ENCODE measurements at places on chromosomes 4 and X. TPM values are rescaled to one million over a fixed set of nuclear protein-coding genes. Genes with fewer than 3 reads are reported as not detected.

The ARSJ gene
- polyA plus RNA-seq = 11.3 TPM

The CXorf65 gene
- polyA plus RNA-seq = 1.1 TPM

The GAGE12J gene
- not detected for polyA plus RNA-seq

The STBD1 gene
- 15.0 TPM for polyA plus RNA-seq

The MND1 gene
- polyA plus RNA-seq = 6.8 TPM

The PCDH11X gene
- polyA plus RNA-seq = 0.01 TPM

The FAM9B gene
- 0.15 TPM for polyA plus RNA-seq

The FGFBP2 gene
- polyA plus RNA-seq = 0.39 TPM

The ZNF141 gene
- 25.1 TPM for polyA plus RNA-seq

The GLRB gene
- polyA plus RNA-seq = 3.6 TPM

The AKAP4 gene
- 0.07 TPM for polyA plus RNA-seq

DNA sequence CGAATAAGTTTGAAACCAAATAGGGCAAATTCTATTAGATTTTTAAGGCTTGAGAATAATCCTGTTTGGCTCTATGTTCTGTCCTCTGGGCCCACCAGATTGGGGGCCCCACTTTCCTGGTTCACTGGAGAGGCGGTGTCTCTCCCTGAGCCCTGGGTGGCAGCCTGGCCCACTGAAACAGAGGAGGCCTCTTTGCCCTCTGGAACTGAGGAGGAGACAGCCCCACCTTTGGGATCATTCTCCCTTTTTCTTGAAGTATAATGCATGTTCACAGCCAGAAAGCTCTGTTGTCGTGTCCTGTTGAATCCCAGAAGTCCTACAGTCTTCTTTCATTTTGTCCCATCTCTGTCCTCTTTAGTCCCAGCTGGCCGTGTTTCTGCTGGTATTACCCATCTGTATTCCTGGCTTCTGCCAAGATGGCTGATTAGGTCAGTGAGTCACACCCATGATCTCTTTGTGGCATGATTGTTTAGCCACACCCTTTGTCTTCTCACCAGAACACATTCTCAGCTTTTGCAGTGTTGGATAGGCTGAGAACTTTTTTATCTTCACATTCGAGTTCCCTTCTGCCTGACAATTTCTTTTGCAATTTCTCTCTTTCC lies 8.1 kb upstream of the TBC1D25 start:
- no peak for DNase-seq

GRCh38 chrX:123728016-123728415 lies 4.8 kb downstream of the THOC2 start:
- no peak for DNase-seq

- no peak for DNase-seq
These were observed 235.1 kb upstream of the SPOCK3 start for GRCh38 chr4:167469436-167469835.

GRCh38 chrX:16444353-16444752 lies 205.6 kb upstream of the S100G start:
- DNase-seq = no peak

- no peak for DNase-seq
These were observed 32.9 kb upstream of the DCX start for GRCh38 chrX:111444881-111445280.

DNA sequence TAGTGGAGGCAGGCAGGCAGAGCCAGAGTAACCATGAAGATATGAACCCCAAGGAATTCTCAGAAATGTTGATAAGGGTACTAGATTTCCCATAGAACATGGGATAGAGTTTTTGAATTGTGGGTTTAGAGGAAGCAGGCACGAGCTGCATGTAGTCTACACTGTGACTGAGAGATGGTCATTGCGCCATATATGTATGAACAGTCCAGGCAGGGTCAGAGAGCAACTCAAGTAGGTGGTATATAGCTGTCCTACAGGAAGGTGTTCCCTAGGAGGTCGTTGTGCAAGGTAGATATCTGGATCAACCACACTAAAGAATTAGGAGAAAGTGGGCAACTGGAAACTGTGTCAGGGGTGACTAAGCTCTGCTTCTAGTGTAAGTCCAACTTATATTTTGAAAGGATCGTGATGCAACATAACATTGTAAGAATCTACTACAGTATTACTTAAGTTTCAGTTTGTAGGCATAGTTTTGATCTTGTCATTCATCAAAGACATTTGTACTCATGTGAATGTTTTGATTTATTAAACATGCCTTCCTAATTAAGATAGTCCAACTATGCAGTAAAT lies 94.6 kb downstream of the HPGD start:
- no peak for DNase-seq

DNA sequence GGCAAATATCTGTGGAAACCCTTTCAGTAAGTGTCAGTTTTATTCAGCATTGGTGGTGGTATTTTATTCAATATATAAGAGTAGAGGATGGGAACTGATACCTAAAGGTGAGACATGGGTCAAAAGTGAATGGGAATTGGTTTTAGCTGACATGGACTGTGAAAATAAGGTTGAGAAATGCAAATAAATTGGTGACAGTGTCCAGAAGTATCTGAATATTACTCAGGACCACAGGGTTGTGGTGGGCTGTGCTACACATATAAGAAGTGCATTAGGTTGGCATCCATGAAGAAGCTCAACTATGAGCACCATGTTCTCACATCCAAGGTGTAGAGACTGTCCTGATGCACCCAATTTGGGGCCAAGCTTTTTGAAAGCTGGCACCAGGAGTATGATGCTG lies 45.0 kb downstream of the ETDC start:
- DNase-seq = no peak

GRCh38 chr4:183399616-183400015 lies 44.8 kb upstream of the CDKN2AIP start:
- no peak for DNase-seq

DNA sequence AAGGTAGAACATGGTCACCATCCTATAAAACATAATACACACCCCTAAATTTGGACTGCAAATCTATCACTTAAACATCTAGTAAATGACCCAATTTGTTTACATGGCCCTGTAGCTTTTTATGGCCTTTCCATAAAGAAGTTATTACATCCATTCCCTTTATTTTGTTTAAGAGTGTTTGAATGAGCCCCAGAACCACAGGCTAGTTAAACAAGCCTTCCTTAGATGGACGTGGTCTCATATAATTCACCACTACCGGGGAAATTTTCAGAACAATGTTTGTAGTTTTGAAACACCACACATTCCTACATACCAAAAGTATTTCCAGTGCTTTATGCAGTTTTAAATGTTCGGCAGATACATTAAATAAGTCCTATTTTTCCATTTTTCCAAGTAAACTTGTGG lies 12.3 kb downstream of the PDGFC start:
- DNase-seq = no peak

GRCh38 chrX:112865464-112866025 lies 24.9 kb upstream of the AMOT start:
- DNase-seq = no peak

- no peak for DNase-seq
These were observed 66.5 kb upstream of the MAGEB18 start for GRCh38 chrX:26071618-26072017.

GRCh38 chr4:4350909-4351308 lies 36.0 kb upstream of the NSG1 start:
- no peak for DNase-seq

DNA sequence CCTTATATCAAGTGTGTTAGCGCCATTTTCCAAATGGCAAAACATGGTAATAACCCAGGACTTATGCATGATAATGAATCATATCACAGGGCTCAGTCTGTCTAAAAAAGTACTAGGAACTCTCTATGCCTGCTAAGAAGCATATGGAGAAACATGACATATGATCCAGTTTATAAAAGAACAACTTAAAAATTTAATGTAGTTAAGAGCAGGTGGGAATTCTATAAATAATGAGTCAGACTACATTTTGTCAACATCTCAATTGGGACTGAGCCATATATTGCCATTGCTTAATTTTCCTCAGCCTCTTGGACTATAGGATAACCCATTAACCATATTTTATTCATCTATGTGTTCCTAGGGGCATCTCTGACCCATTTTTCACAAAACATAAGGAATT lies 360.4 kb upstream of the AGA start:
- no peak for DNase-seq

DNA sequence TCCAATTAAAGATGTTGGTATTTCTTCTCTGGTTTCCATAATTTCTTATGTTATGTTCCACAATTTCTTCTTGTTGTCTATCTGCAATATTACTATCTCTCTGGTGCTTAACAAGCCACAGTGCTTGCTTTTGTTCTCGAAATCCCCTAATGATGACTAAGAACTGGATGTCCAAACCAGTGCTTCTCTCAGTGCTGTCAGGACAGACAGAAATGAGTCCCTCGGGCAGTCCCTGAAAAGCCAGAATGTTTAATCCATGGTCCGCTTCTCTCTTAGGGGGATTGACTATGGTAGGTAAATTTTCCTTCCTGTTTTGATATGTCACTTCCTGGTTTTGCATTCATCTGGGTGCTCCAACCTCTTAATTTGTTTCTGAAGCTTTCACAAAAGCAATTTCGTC lies 321.6 kb upstream of the PCDH10 start:
- DNase-seq = no peak

GRCh38 chr4:152359208-152360044 lies 176.5 kb downstream of the FBXW7 start:
- DNase-seq = no peak

DNA sequence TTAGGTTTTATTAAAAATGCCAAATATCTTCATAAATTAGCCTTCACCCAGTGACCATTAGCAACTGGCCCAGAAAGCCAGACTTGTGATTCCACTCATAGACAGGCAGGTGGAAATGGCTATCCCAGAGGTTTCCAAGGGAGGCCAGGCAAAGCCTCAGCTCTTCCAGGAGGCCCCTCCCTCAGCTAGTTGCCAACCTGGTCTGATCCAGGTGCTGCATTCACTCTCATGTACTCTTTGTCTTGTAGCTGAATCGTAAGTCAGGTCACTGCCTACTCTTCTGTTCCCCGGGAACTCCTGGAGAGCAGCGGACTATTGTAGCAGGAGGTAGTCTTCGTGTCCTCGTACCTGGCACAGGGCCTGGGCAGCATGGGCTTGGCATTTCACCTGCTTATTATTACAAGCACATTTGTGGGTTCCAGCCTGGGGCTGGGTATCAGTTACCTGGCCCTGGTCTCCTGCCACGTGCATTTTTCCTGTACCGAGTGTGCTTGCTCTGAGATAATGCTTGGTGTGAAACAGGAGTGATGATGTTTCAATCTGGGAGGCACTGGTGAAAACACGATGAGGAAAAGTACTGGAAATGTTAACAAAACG lies 101.6 kb downstream of the FAM193A start:
- no peak for DNase-seq
